ENCODE measurements at places on chromosomes 6 and 20.

DNA sequence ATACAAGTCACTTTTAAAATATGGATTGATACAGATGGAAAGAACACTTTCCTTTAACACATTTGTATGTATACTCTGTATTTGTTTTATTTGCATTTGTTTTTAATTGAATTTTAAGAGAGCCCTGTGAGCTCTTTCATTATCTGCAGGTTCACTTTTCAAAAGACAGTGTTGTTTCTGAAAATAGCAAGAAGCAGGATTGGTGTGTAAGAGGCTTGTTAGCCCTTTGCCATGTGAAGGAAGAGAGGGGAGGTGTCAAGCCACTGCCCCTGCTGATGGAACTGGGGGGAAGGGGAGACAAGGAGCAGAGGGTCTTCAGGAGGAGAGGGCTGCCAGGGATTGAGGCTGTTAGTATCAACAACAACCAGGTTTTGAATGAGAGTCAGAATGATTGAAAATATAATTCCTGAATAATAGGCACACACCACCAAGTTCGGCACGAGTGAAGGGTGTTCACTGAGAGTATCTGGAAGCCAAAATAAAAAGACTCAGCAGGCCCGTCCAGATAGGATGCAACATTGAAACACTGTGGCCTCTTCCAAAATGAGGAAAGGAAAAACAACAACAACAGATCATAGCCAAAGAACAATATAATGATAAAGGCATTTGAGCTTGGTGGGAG lies 12.6 kb upstream of the PBOV1 start:
- ATAC-seq = no peak

GRCh38 chr20:38674092-38674764 lies 50.1 kb upstream of the SLC32A1 start:
- peak; percentile 79 for ATAC-seq

DNA sequence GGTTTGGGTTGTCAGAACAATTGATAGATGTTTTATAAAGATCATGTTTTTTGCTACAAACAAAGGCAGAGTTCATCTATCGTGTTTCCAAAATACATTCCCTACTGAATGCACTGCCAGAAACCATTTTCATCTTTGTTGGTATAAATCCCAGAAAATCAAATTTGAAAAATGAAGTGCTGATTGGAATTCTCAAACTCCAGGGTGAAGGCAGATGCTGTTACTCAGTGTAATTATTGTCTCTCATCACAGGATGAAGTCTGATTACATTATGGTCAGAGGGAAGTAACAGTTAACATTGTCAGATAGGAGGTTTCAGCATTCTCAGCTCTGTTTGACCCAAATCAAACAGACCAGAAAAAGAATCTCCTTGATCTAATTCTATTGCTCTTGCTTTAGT lies 198.4 kb upstream of the KCNK16 start:
- ATAC-seq = no peak

DNA sequence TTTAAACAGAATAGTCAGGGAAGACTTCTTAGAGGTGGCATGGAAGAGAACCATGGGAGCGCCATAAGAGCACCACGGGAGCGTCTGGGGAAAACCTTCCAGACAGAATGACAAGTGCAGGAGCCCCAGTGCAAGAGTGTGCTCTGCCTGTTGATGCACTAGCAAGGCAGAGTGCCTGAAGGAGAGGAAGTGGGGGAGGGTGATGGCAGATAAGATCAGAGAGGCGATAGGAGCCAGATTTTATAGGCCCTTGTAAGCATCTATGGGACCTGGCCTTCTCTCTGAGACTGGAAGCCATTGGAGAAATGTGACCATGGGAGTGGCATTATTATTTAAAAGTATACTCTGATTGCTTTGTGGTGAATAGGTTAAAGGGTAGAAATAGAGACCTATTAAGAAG lies 13.1 kb downstream of the FUCA2 start:
- ATAC-seq = no peak

- ATAC-seq = peak; percentile 78
Measured at GRCh38 chr6:106339334-106340029, 13.9 kb upstream of the ATG5 start.

- ATAC-seq = no peak
Measured at GRCh38 chr6:114042267-114043016, 71.5 kb upstream of the HDAC2 start.

DNA sequence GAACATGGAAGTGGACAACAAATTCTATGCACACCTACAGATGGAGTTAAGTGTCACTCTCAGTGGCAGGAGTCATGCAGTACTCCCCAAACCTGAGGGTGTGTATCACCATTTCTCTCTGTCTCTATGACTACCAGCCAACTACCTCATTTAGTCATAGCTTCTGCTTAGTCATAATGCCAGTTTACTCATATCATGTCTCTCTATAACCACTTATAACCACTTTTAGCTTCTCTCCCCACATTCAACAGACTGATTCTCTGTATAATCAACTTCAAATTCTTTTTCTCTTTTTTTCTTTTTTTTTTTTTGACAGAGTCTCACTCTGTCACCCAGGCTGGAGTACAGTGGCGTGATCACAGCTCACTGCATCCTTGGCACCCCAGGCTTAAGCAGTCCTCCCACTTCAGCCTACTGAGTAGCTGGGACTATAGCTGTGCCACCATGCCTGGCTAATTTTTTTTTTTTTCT lies 13.8 kb upstream of the GTF3C6 start:
- ATAC-seq = peak; percentile 98

GRCh38 chr6:31580438-31580740 lies 1.8 kb downstream of the LTB start:
- ATAC-seq = no peak

- ATAC-seq = no peak
Measured at GRCh38 chr6:99668036-99668705, 61.5 kb downstream of the PRDM13 start.

All from stimulated activated memory B cell treated with anti-CD40 and anti-IgM and Interleukin-4, amounts not matched to agents 10 μg/mL and 1 μg/mL and 100 μg/mL, for 72 hours (primary cell).